WTC11 (cell line): ENCODE measurements at places on chromosomes 7 and 10. TPM values are rescaled to one million over a fixed set of nuclear protein-coding genes. Genes with fewer than 3 reads are reported as not detected.

DNA sequence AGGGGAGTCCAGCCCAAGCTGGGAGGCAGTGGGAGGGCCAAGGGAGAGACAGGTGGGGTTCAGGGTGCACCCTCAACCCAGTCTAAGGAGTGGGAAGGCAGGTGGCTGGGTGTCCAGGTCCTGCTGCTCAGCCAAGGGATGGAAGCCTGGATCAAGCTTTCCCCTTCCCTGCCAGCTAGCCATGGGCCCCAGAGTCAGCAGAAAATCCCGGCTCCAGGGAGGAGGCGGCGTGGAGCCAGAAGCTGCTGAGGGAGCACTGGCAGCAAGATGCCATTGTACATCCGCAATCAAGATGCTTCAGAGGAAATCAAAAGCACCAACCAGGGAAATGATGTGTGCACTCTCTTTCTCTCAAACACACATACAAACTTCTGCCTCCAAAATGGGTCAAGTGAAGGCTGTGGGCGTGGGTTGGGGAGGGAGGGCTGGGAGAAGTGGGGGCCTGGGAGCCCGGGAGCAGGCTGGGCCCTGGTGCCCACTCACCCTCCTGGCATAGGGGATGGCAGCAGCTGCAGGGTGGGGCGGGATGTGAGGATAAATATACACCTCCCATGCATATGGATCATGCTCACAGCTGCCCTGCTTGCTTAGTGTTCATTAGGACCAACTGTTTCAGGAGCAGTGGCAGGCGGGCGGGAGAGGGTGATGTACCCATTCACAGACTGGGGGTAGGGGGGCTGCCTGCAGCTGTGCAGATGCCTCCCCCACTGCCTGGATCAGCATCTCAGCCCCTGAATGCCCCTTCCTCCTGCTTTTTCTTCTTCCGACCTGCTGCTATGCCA, 24.2 kb downstream of the TRIM8 start:
- no peak overlapping the region for H3K4me3 ChIP-seq
- peaks cover 38% of the 10 kb centered on the region for H3K4me1 ChIP-seq
- H3K27ac ChIP-seq: no peak overlapping the region; the same call in 1 of the 2 replicates
- no peak for DNase-seq
- H3K36me3 ChIP-seq: no peaks in the 10 kb centered on the region

DNA sequence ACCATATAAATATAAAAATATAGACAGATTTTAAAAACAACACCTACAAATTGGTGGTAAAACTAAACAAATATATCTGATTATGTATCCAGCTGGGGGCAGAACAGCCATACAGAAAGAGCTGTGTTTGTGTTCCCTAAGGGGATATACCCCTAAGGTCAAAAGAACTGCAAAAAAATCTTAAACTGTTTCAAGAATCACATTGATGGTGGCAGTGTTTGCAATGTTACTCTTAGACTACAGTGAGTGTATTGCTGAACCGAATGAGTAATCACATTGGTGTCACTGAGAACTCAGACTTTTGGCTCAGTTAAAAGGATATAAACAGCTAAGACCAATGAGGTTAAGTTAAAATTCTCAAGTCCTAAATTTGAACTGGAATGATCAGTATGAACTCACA, 27.1 kb upstream of the PTPRN2 start:
- H3K27ac ChIP-seq: no peak overlapping the region
- no peaks in the 10 kb centered on the region for H3K27me3 ChIP-seq
- H3K36me3 ChIP-seq: peaks cover 10% of the 10 kb centered on the region
- H3K4me1 ChIP-seq: peaks cover 48% of the 10 kb centered on the region

DNA sequence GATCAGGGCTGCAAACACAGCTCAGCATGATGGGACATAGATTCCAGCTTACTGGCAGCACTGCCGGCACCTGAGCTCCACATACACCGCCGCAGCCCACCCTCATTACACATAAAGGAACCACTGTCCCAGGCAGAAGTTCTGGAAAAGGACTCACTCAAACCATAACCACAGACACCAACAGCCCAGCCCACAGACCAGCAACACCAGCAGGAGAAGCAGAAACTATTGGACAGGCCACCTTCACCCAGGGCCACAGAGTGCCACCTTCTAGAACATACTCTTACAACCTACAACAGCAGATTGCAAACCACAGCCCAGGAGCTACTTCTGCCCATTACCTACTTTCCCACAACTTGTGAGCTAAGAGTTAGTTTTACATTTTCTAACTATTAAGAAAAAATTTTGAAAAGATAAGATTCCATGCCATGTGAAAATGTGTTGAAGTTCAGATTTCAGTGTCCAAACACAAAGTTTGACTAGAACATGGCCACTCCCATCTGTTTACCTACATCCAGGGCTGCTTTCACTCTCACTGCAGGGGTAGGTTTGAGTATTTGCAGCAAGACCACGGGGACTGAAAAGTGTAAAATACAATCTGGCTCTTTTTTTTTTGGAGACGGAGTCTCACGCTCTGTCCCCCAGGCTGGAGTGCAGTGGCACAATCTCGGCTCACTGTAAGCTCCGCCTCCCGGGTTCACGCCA, 153.0 kb downstream of the TNS3 start:
- DNase-seq: no peak
- peaks cover 3% of the 10 kb centered on the region for H3K36me3 ChIP-seq
- no peaks in the 10 kb centered on the region for H3K27me3 ChIP-seq
- H3K4me3 ChIP-seq: no peak overlapping the region

GRCh38 chr10:72274730-72275350, 1.1 kb downstream of the DDIT4 start:
- H3K4me3 ChIP-seq: peak overlapping the region; percentile 95
- H3K4me1 ChIP-seq: peaks cover 46% of the 10 kb centered on the region
- H3K36me3 ChIP-seq: peaks cover 20% of the 10 kb centered on the region

DNA sequence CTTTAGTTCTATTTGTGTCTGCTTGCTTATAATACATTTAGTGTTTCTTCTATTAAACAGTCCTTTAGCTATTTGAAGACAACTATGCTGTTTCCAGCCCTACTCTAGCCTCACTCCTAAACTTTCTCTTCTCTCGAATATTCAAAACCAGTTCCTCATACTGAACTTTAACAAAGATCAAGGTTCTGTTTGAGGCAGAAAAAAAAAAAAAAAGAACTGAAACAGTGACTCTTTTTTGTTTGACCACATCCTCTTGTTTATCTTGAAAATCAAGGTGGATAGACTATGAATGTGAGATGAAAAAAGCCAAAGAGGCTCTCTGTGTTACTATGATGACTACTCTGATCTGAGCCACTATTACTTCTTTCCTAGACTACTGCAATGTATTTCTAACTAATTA, 154.3 kb downstream of the ZNF365 start:
- H3K36me3 ChIP-seq: peaks cover 17% of the 10 kb centered on the region
- no peak overlapping the region for H3K27ac ChIP-seq
- DNase-seq: no peak
- peaks cover 10% of the 10 kb centered on the region for H3K4me1 ChIP-seq
- H3K4me3 ChIP-seq: no peak overlapping the region

DNA sequence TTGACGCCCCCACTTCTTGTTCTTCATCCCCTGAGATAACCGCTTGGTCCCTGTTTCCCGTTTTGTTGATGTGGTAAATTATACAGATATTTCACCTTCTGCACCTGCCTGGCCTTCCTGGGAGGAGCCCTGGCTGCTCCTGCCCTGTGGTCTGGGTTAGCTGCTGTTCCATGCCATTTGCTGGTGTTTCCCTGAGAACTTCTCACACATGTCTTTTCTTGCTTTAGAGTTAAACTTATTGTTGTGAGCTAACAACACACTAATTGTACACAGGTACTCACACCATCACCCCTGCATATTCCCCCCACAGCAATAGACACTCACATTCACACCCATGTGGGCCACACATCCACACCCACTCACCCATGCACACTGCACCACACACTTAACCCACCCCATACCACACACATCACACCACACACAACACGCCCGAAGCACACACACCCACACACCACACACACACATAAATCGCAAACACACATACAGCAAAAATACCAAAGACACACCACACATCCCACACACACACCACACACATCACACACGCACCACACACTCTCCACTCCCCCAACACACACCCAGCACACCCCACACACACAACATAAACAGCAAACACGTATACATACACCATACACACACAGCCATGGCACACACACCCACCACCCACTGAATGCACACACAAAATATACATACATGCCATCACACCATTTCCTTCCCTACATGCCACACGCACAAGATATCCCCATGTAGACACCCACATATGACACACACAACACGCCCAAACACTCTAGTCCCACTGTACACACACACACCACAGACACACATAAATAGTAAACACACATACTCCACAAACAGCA, 19.4 kb upstream of the ANTXRL start:
- H3K4me3 ChIP-seq: no peak overlapping the region
- H3K27me3 ChIP-seq: no peaks in the 10 kb centered on the region
- no peaks in the 10 kb centered on the region for H3K36me3 ChIP-seq
- DNase-seq: no peak
- no peak overlapping the region for H3K27ac ChIP-seq
- H3K4me1 ChIP-seq: no peaks in the 10 kb centered on the region

- H3K36me3 ChIP-seq: peaks cover 12% of the 10 kb centered on the region
- no peak for DNase-seq
- no peak overlapping the region for H3K27ac ChIP-seq
Observed at GRCh38 chr7:3232228-3232627, 68.8 kb upstream of the SDK1 start.

GRCh38 chr10:79445977-79446757, 743 bp upstream of the ZCCHC24 start:
- peak overlapping the region; percentile 86 for H3K4me3 ChIP-seq
- peak; percentile 63 for DNase-seq
- H3K36me3 ChIP-seq: no peaks in the 10 kb centered on the region

DNA sequence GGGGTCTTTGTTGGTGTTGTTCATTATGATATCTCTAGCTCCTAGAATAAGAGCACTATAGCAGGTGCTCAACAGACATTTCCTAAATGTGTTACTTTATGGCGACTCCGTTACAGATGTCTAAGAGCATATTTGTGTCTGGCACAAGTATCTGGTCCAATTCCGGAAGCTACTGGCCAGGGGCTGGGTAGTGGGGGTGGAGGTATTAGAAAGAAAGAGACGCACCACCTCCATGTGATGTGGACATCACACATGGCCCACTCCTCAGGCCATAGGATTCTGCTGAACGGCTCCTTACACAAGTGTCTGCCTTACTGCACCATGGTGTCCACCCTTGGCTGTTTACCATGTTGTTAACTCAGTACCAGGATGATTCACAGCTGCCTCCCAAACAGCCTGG, 296.8 kb upstream of the MKI67 start:
- H3K36me3 ChIP-seq: no peaks in the 10 kb centered on the region
- no peaks in the 10 kb centered on the region for H3K4me1 ChIP-seq
- H3K27me3 ChIP-seq: no peaks in the 10 kb centered on the region; the same call in 1 of the 2 replicates

DNA sequence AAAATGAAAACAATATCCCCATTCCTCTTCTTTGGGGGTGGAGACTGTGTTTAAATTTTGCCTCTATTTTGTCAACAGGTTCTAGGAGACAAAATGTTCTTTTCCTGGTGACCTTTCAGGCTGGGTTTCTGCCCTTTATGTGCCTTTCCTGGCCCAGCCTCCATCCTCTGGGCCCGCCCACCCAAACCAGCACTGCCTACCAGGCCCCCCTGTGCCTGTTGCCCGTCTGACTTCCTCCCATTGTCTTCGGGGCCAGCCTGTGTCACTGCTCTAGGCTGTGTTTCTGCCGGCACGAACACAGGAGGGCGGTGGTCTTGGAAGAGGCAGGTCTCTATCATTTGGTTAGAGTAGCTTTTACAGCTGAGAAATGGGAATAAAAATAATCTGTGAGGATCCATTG, 13.9 kb downstream of the TSPAN14 start:
- H3K4me1 ChIP-seq: peaks cover 78% of the 10 kb centered on the region
- no peak overlapping the region for H3K27ac ChIP-seq
- peak; percentile 74 for DNase-seq
- H3K27me3 ChIP-seq: peaks cover 39% of the 10 kb centered on the region
- H3K36me3 ChIP-seq: peaks cover 17% of the 10 kb centered on the region
- no peak overlapping the region for H3K4me3 ChIP-seq

GRCh38 chr7:81845744-81846241, 75.9 kb upstream of the HGF start:
- H3K27me3 ChIP-seq: no peaks in the 10 kb centered on the region
- no peak for DNase-seq
- H3K4me3 ChIP-seq: no peak overlapping the region
- H3K4me1 ChIP-seq: peaks cover 10% of the 10 kb centered on the region
- peaks cover 2% of the 10 kb centered on the region for H3K36me3 ChIP-seq

- H3K27me3 ChIP-seq: no peaks in the 10 kb centered on the region
- H3K27ac ChIP-seq: peak overlapping the region; percentile 75; the same call in 1 of the 2 replicates
- DNase-seq: no peak
- H3K36me3 ChIP-seq: no peaks in the 10 kb centered on the region
- peaks cover 50% of the 10 kb centered on the region for H3K4me1 ChIP-seq
Observed at GRCh38 chr7:39356172-39356925, 209.9 kb upstream of the YAE1 start.

- H3K27me3 ChIP-seq: no peaks in the 10 kb centered on the region
- H3K4me3 ChIP-seq: no peak overlapping the region
- H3K4me1 ChIP-seq: peaks cover 27% of the 10 kb centered on the region
- H3K27ac ChIP-seq: no peak overlapping the region
- DNase-seq: peak; percentile 13
Observed at GRCh38 chr10:131831561-131831960, 69.2 kb upstream of the PPP2R2D start.

GRCh38 chr7:14191686-14192098, 202.2 kb upstream of the ETV1 start:
- no peaks in the 10 kb centered on the region for H3K4me1 ChIP-seq
- no peaks in the 10 kb centered on the region for H3K27me3 ChIP-seq
- H3K4me3 ChIP-seq: no peak overlapping the region
- no peak for DNase-seq
- no peak overlapping the region for H3K27ac ChIP-seq

GRCh38 chr10:131697476-131698128, 203.2 kb upstream of the PPP2R2D start:
- no peak overlapping the region for H3K4me3 ChIP-seq
- no peak for DNase-seq
- H3K27ac ChIP-seq: no peak overlapping the region
- no peaks in the 10 kb centered on the region for H3K36me3 ChIP-seq

DNA sequence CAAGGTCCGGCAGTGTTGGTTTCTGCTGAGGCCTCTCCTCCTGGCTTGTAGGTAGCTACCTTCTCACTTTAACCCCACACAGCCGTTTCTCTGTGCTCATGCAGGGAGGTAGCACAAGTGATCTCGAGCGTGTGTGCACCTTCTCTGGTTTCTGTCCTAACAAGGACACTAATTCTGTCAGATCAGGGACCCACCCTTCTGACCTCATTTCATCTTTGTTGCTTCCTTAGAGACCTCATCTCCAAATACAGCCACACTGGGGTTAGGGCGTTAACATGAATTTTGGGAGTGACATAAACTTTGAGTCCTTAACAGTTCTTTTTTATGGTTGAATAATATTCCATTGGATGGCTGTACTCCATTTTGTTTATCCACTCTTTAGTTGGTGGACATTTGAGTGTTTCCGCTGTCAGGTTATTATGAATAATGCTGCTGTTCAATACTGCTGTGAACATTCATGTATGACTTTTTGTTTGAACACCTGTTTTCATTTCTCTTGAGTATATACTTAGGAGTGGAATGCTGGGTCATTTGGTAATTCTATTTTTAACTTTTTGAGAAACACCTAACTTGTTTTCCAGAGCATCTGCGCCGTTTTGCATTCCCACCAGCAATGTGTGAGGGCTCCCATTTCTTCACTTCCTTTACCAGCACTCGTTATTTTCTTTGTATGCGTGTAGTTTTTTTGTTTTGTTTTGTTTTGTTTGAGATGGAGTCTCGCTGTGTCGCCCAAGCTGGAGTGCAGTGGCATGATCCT, 57.5 kb downstream of the LCOR start:
- peaks cover 18% of the 10 kb centered on the region for H3K4me1 ChIP-seq
- H3K36me3 ChIP-seq: peaks cover 29% of the 10 kb centered on the region
- no peak overlapping the region for H3K4me3 ChIP-seq
- no peak for DNase-seq
- 0 out of 2 replicates have a peak overlapping the region, but pooled peaks have one; percentile 4 for H3K27ac ChIP-seq

The HELLS gene
- total RNA-seq: 365 to 419 TPM (median 379 TPM) in 3 replicates

The MUC12 gene
- 5.7 to 6.5 TPM (median 5.8 TPM) in 3 replicates for total RNA-seq

The PTF1A gene
- total RNA-seq: 0.11 TPM in 1 of 3 replicates, not detected in the others

The ARHGAP22 gene
- total RNA-seq: 8.2 to 8.6 TPM (median 8.3 TPM) in 3 replicates

The DNMBP gene
- 19.7 to 25.3 TPM (median 22.2 TPM) in 3 replicates for total RNA-seq
